ENCODE measurements at places on chromosomes 3 and 15.

DNA sequence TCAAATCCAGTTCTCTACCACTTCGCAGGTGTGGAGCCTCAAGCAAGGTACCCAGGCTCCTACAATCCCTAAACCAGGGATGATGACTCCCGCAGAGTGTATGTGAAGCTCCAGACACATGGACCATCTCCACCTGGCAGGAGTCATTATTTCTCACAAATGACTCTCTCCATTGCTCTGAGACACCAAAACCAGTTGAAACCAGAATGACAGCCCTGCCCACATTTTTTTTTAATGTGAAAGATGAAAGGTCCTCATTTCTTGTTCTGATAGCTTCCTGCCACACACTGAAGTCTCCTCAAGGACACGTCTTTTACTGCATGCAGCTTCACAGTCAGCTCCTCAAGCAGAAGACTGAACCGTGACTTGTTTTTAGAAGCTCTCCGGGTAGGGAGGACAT lies 61.4 kb upstream of the ZBTB38 start:
- no peak for DNase-seq

DNA sequence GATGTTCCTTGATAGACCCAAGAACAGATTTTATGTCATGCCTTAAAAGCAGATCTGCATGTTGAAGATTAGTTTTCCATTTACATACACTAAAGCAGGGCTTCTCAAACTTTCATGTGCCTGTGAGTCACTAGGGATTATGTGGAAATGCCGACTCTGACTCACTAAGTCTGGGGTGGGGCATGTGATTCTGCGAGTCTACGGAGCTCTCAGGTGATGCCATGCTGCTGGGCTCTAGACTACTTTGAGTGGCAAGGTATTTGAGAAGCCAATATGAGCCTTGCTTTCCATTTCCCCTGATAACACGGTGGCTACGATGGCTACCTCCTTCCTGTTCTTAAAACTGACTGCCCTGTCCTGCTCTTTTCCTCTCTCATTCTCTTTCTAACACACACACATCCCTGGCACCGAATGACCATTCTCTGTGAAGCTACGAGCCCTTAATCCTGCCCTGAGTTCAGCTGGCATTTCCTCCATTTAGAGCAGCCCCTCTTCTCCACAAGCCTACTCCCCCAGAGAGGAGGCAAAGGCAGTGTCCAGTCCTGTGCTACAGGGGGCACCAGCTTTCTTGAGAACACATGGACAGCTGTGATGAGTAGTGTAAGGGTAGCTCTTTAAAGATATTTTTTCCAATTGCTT lies 39.7 kb upstream of the PYGO1 start:
- DNase-seq: no peak

DNA sequence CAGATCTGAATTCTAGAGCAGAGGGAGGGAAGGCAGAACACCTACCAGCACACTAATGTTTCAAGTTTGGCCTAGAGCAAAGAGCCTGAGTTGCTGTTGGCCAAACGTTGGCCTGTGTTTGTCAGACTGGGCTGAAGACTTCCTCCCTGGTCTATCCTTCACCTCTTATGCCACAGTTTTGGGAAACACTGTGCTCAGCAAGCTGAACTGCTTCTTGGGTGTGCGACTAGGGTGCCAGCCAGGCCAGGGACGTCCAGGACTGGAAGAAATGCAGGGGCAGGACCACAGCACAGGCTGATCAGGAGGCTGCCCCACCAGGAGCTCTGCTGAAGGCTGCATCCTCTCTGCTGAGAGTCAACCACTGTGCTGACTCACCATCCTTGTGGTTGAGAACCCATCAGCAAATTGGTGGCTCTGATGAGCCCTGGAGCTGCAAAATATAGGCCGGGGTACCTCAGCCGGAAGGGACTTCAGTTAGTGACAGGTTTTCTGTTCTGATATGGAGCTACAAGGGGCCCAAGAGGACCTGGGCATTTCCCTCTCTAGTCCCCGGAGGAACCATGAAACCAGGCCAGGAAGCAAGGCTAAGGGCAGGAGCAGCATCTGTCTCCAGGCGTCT lies 131.6 kb upstream of the RASGRP1 start:
- no peak for DNase-seq

DNA sequence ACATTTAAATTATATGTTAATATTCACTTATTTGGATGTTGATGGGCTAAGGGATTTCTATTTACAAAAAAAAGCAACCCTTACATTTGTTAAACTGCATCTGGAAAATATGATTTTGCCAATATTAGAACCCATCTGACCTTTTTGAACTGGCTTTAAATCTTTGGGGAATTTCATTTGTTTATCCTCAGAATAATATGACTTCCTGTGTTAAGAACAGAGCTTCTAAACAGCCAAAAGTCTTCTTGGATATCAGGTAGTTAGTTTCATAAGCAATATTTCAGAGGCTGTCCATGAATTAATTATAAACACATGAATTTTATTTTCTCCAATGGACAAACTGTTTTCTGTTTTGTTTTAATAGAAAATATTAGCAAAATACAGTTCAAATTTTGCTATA lies 301.9 kb upstream of the AGTR1 start:
- no peak for DNase-seq

All from NCI-H1092 (cell line).